Activated naive CD8-positive, alpha-beta T cell treated with anti-CD3 and anti-CD28 coated beads, Interleukin-2, amount 10 ng/mL, durations not matched to agents 7 days and 5 days (primary cell): ENCODE measurements at places on chromosomes 3 and 15. TPM values are rescaled to one million over a fixed set of nuclear protein-coding genes. Genes with fewer than 3 reads are reported as not detected.

Gene SLC22A14
- 0.17 TPM for total RNA-seq

Gene EPHA3
- not detected for total RNA-seq

Gene TMEM207
- not detected for total RNA-seq

Gene AADACL2
- not detected for total RNA-seq

Gene TGM5
- total RNA-seq: 0.11 TPM

Gene WDR72
- not detected for total RNA-seq

Gene CXCR6
- 12.4 TPM for total RNA-seq

DNA sequence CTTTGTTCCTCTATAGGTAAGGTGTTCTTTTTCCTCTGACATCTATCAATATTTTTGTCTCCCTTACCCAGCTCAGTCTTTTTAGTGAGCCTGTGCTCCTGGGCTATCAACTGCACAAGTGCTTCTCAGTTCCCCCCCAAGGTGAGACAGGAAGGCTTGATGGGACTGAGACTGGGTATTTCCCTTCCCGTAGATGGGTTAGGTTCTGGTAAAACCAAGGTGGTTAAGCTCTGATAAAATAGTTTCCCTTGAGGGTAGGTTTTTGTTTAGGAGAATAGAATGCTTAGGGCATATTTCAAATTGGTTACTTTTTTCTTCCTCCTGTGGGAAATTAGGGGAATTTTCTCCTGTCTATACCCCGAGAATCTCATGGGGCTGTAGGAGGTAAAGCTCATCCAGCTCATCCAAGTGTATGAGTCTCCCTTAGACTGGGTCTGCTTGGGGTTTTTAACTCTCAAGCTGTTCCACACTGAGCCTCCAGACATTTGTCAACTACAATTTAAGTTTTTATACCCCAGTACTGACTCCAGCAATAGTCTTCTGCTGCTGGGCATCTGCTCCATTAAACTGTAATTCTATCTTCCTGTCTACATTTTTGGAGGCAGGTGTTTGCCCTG, 44.9 kb downstream of the OXSR1 start:
- no peak for DNase-seq

GRCh38 chr15:75360391-75360790, 8.0 kb downstream of the MAN2C1 start:
- no peak for DNase-seq

- no peak for DNase-seq
Measured at GRCh38 chr15:22969489-22969888, 10.7 kb downstream of the CYFIP1 start.

- no peak for DNase-seq
Measured at GRCh38 chr15:74406992-74407705, 26.6 kb downstream of the SEMA7A start.

DNA sequence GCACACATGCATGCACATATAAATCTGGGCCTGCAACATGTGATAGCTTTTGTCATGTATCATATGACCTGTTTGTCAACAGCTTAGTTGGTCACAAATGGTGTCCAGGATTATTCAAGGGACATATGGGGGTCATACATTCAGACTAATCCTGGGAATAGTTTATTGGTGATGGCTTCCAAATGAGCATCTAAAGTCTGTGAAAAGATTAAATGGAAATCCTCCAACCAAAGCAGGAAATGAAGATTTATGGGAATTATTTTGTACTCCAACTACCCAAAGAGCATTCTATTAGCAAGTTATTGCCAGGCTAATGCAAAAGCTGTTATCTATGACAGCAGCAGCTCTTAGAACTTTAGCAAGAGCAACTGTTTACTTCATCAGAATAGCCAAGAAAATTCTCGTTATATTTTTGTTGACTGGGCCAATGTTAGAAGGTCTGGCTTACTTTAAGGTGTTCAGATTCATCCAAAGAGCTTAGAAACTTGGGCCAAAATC, 7.1 kb downstream of the FSTL1 start:
- DNase-seq: no peak

DNA sequence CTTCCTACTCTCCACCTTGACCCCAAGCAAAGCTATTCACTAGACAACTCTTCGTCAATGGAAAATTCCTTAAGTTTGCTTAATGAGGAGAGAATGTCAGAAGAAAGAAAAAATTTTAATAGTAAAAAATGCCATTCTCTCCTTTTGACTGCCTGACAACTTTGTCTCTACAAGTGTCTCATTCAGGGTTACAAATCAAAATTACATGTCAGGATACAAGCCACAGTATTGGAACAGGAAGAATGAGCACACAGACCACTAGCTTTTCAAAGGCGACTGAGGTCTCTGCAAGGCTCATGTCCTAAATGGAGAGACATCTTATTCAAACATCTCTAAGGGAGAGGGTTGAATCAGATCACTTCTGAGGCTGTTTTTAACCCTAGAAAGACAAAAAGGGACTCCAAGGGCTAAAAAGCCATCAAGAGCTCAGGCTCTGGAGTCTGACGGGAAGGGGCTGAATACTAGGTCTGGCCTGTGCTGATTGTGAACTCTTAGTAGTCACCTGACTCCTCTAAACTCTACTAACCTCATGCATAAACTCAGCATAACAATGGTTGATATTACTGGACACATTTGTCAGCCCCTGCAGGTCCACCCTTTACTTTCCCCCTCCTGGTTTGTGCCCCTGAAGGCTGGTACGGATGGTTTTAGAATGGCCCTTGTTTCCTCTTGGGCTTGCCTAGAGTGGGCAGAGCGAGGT, 12.8 kb upstream of the MEIS2 start:
- no peak for DNase-seq

- no peak for DNase-seq
Measured at GRCh38 chr3:191246630-191247029, 47.6 kb downstream of the OSTN start.

- DNase-seq: no peak
Measured at GRCh38 chr15:63408524-63408923, 26.9 kb upstream of the CA12 start.

DNA sequence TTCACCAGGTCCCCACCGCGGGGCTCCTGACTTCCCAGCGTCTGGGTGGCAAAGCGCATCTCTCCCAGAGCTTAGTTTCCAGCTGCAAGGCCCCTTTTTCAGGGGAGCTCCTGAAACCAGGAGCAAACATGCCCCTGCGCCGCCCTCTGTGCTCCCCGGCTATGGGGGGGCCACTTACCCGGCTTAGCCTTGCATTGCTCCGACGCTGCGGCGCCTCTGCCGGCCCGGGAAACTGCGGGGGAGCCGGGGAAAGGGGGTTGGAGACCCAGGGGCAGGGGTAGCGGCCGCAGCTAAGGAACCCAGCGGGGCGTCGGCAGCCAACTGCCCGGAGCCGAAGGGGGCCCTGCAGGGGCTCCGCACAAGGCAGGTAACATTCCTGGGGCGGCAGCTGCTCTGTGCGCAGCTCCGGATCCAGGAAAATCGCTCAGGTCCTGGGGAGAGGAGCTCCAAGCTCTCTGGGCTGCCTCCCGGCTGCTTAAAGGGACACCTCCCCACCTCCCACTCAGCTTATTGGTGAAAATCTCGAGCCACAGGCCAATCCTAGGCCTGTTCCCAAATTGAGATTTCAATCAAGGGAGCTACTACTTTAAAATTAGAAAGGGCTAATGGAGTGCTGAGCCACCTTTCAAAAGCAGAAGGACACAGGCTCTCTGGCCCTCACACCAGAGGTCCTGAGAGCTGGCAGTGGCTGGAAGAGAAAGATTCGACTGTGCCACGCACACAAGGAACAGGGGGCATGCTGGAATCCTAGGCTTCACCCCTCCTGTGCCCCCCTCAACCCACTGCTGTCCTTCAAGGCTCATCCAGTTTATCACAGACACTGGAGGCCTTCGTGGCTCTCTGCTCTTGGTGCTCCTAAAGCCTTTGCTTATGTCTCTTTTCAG, 42.7 kb upstream of the PRICKLE2 start:
- no peak for DNase-seq

GRCh38 chr3:28745436-28745835, 396.8 kb upstream of the AZI2 start:
- no peak for DNase-seq

- no peak for DNase-seq
Measured at GRCh38 chr15:62334536-62334935, 169.5 kb upstream of the C2CD4B start.

GRCh38 chr15:71455107-71455506, 339.8 kb downstream of the THSD4 start:
- no peak for DNase-seq

DNA sequence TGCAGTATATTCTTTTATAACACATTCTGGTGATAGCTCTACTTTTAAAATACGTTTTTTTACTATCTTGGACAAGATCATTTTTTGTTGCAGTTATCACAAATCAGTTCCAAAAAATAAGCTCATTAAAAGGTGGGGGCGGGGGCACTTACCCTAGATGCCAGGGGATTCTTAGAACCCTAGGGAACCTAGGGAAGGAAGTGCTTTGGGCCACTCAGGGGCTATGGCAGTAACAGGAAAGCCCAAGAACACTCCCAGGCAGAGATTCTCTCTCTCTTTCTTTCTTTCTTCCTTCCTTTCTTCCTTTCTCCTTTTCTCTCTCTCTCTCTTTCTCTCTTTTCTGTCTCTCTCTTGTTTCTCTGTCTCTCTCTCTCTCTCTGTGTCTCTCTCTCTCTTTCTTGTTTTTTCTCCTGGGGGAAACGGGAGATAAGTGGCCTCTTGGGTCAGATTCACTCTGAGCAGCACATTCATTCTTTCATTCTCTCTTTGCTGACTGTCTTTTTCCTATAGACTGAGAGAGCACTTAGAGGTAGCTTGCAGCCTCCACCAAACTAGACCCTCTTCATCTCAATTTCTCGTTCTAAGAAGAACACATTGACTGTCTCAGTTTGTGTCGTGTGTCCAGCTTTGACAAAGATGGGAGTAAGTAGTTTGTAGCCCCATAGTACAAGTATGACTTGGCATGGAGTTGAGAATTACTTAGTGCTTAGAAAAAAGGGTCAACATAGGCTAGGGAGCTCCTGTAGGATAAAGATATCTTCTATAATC, 16.6 kb downstream of the SCAANT1 start:
- no peak for DNase-seq

DNA sequence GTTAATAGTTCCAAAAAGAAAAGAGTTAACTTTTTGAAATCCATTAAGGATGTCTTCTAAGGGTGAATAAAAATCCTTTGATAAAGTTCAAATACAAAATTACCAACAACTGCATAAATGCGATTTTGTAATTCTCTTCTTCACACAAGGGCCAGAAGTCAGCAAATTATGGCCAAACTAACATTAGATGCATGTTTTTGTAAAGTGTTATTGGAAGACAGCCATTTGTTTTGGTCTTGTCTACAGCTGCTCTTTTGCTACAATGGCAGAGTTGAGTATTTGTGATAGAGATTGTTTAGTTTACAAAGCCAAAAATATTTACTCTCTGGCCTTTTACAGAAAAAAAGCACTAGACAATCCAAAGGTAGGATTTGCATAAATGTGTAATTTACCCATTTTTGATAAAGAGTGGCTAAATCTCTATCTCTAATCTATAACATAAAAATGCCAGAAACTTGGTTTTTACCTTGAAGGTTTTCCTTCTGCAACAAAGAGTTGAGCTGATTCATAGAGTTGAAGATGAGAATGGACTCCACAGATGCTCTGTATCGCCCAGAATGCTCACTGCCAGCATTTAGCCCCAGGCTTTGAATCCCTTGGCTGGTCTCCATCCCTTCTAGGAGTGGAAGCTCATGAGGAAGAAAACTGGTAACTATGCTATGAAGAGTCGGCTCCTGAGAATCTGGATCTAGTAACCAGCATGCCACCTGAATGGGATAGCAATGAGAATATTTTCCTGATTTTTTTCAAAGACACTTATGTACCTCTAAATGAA, 64.5 kb downstream of the POLQ start:
- no peak for DNase-seq

GRCh38 chr15:33207646-33208045, 13.1 kb upstream of the FMN1 start:
- no peak for DNase-seq

DNA sequence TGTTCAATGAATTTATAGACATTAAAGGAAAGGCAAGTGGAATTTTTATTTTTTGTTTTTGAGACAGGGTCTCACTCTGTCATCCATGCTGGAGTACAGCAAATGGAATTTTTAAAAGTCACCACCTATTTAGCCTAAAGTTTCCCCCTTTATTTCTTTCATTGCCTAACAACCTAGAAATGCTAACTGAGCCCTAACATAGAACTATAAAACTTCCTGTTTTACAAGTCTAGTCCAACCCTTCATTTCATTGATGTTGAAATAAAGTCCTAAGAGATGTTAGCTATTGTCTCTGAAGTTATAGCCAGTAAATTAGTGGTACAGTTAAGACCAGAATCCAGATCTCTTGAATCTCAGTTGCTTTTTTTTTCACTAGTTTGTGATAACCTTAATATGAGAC, 39.0 kb downstream of the MAPK6 start:
- no peak for DNase-seq
